ENCODE measurements at places on chromosomes 1 and 21.

DNA sequence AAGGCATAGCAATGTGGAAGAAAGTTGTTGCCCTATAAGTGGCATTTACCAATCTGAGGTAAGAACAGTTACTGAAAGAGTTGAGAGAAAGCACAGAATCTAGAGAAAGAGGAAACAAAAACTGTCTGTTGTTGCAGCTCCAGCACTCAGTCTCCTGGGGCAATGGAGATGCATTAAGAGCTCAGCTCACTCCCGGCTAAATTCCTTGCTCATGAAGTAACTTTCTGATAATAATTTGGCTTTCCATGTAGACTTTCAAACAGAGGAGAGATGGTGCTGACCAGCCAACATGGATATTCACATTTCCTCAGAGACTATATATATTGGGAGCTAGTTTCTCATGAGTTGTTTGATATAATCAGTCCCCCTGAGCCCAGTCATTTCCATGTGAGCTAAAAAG is 135.3 kb downstream of the GDAP2 start:
- DNase-seq, result no peak

DNA sequence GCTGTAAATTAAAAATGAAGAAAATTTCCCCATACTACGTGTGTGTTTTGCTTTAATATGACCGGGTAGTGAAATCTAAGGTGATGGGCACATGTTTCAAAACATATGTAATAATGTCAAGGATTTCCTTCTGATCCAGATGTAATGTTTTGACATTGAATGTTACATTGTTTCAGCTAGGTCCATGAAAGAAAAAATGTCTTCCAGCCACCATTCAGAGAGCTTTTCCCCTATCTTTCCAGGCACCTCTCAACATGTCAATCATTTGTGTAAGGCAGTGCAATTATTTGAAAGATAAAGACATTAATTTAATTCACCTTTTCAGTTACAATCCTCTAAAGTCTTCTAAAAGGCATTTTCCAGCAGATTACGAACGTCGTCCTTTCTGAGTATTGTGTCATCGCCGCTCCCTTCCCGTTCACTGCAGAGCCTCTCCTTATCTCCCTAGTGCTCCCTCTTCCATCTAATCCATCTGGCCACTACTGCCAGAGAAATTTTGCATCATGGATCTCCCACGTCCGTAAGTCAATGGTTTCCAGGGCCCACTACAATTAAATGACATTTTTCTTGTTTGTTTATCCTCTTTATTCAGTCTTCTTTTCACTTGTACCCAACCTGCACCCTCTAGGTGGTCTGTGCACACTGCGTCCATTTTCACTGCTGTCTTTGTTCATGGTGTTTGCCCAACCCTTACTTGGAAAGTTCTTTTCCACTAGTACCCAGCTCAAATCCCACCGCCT is 1.3 kb upstream of the VAMP3 start:
- no peak for DNase-seq

DNA sequence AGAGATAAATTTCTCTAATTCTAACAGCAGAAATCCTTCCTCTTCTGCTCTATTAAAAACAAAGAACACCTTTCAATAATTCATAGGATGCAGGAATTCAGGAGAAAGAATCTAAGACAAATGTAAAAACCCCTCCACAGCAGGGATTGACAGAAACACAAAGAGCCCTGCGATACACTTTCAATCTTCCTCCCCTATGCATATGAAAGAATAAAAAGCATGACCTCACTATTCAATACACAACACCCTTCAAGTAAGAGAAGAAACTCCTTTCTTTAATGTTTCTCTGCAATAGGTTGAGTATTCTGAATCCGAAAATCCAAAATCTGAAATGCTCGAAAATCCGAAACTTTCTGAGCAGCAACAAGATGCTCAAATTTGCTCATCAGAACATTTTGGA is 17.1 kb downstream of the SRSF4 start:
- no peak for DNase-seq

DNA sequence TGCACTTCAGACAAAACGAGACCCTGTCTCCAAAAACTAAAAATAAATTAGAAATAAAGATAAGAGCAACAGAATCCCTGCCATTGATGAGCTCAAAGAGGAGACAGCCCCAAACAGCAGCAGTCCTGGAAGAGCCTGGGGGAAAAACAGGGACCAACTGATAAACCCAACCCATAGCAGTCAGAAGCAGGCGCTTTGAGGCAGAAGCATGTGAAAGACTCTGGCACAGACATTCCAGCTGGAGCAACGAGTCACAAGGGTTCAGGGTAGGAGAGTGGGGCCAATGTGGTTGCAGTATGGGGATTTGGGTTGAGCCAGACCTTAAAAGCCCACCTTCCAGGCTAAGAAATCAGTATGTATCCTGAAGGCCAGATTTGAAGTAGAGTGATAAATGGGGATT is 78.5 kb downstream of the MPZL1 start:
- no peak for DNase-seq

- peak; percentile 99 for DNase-seq
Observed at GRCh38 chr1:156751757-156752481, 444 bp upstream of the HDGF start.

DNA sequence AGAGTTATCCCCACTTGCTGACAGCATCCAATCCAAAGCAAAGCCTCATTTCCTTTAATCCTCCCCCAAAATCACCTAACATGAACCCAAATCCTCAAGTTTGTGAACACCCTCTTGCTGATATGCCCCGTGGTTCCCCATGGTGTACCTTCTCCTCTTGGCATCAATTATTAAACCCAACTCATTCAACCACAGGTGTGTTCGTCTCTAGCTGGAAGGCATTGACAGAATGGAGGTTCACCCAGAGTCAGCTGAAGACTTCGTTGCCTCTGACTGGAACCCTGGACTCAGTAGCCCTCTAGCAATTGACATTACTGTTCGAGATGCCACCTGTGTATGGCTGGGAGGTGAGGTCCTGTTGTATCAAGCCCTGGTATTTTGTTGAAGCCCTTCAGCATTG is 22.8 kb downstream of the SLC30A10 start:
- no peak for DNase-seq

DNA sequence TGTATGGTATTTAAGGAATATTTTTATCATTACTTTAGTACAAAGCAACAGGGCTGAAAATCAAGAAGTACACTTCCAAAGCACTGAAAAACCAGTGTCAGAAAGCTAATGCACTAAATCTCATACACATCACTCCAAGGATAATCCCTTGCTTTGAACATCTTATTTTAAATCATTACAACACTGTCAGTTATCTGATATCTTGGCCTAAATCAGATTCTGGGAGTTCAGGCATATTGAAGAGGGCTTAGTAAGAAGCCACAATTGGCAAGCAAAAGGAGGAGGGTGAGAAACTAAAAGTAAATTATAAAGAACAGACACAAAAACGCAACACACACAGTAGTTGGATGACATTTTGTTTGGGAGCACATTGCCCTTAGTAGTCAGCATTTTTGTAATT is 448.4 kb downstream of the PCP4 start:
- DNase-seq, result no peak

GRCh38 chr1:181335631-181336030 is 147.7 kb upstream of the CACNA1E start:
- no peak for DNase-seq

- DNase-seq, result no peak
Observed at GRCh38 chr1:22625262-22625925, 11.0 kb upstream of the C1QA start.

DNA sequence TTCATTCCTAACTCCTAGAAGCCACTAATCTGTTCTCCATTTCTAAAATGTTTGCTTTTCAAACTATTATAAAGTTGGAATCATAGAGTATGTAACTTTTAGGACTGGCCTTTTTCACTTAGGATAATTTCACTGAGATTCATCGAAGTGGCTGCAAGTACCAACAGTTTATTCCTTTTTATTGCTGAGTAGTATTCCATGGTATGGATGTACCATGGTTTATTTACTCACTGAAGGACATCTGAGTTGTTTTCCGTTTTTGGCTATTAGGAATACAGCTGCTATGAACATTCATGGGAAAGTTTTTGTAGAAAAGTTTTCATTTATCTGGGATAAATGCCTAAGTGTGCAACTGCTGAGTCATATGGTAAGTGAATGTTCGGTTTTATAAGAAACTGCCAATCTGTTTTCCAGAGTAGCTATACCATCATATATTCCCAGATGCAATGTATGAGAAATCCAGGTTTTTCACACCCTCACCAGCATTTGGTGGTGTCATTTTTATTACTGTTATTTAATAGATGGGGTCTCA is 66.3 kb downstream of the SLC27A3 start:
- DNase-seq, result no peak

DNA sequence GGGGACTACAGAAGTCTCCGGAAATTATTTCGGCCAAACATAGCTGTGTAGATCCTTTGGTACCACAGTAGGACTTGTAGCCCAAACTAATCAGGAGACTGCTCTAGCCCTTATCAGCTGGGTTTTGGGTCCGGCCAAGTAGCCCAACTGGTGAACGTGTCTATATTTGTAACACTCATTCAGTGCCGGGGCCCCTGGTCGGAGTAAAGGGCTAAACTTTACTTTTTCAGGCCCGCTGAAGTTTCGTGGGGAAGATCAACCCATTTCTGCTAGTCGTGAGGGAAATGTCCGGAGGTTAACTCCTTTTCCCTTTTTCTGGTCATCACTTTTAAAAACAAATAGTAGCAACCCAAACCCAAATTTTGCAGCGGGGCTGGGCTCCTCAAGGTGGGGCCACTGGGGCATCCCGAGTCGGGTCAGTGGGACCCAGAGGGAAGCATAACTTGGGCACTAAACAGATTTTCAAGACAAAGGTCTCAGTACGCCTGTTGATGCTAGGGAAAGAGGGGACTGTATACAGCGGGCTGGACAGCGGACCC is 1.7 kb downstream of the LHX9 start:
- DNase-seq, result no peak

GRCh38 chr1:147504801-147505311 is 36.4 kb upstream of the BCL9 start:
- DNase-seq, result peak; percentile 92

GRCh38 chr1:58964428-58964827 is 180.6 kb upstream of the JUN start:
- no peak for DNase-seq

GRCh38 chr1:166272851-166273250 is 106.0 kb upstream of the FAM78B start:
- DNase-seq, result no peak

DNA sequence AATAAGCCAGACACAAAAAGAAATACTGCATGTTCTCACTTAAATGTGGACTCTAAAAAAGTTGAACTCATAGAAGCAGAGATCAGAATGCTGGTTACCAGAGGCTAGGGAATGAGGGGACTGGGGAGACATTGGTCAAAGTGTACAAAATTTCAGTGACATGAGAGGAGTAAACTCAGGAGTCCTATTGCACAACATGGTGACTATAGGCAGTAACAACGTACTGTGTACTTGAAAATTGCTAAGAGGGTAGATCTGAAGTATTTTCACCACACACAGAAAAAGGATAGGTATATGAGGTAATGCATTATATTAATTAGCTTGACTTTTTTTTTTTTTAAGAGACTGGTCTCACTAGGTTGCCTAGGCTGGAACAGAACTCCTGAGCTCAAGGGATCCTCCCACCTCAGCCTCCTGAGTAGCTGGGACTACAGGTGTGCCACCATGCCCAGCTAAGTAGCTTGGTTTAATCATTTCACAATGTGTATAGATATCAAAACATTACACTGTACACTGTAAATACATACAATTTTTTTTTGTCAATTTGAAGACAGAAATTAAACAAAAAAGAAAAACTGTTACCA is 7.4 kb downstream of the ZNF496 start:
- no peak for DNase-seq

DNA sequence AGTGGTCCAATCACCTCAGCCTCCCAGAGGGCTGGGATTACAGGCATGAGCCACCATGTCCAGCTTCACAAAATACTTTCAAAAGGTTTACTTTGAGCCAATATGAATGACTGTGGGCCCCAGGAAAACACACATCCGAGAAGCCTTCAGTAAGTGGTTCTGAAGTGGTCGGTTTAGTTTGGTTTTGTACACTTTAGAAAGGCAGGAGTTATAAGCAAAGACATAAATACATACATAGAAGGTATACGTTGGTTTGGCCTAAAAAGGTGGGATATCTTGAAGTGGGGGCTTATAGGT is 3.2 kb upstream of the MIB2 start:
- DNase-seq, result no peak

- DNase-seq, result no peak
Observed at GRCh38 chr1:246216906-246217305, 290.2 kb downstream of the SMYD3 start.

DNA sequence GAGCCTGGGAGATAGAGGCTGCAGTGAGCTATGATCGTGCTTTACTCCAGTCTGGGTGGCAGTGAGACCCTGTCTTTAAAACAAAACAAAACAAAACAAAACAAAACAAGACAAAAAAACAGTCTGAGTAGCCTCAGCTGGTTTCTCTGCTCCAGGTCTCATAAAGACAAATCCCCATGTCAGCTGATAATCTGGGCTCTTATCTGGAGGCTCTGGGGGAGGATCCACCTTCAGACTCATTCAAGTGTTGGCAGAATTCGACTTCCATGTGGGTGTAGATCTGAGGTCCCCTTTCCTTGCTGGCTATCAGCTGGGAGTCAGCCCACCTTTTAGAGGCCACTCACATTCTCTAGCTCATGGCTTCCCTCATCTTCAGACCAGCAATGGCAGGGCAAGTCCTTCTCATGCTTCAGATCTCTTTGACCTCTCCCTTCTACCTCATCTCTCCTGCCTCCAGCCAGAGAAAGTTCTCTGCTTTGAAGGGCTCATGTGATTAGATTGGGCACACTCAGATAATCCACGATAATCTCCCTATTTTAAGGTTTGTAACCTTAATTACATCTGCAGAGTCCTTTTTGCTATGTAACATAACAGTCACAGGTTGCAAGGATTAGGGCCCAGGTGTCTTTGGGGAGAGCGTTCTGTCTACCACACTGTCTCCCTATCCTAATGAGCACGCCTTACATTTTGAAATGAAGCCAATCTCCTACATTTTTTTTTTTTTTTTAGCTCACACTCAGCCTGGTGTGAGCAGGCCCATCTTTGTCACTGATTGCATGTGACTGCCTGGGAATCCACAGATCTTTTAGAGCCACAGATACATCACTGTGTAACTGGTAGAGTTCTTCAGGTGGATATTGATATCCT is 7.5 kb upstream of the PYCR2 start:
- DNase-seq, result no peak

DNA sequence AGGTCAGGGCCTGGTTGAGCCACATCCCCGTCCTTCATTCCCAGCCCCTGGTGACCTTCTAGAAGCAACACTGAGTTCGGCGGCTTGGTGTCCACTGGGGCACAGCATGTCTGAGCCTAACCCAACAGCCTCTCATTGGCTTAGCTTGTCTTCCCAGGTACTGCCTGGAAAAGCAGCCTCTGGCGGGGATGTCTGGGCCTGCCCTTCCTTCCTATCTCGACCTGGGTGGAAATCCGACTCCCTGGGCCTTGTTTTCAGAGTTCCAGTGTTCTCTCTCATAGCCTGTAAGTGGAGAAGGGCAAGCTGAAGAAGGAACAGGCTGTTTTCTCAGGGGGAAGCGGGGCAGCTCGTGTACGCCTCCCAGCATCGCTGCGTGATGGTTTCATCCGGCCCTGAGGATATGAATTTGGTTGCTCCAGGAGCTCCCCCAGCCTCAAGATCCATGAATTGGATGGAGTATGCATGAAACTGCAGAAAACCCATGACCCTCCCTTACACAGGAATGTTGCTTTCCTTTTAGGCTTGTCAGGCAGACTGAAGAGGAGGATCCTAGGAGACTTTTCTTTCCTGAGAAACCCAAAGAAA is 116.5 kb upstream of the IRF2BP2 start:
- DNase-seq, result no peak
